ENCODE measurements at places on chromosomes 7 and 10.

GRCh38 chr10:125661431-125661940 is 21.5 kb downstream of the TEX36 start:
- DNase-seq = no peak

DNA sequence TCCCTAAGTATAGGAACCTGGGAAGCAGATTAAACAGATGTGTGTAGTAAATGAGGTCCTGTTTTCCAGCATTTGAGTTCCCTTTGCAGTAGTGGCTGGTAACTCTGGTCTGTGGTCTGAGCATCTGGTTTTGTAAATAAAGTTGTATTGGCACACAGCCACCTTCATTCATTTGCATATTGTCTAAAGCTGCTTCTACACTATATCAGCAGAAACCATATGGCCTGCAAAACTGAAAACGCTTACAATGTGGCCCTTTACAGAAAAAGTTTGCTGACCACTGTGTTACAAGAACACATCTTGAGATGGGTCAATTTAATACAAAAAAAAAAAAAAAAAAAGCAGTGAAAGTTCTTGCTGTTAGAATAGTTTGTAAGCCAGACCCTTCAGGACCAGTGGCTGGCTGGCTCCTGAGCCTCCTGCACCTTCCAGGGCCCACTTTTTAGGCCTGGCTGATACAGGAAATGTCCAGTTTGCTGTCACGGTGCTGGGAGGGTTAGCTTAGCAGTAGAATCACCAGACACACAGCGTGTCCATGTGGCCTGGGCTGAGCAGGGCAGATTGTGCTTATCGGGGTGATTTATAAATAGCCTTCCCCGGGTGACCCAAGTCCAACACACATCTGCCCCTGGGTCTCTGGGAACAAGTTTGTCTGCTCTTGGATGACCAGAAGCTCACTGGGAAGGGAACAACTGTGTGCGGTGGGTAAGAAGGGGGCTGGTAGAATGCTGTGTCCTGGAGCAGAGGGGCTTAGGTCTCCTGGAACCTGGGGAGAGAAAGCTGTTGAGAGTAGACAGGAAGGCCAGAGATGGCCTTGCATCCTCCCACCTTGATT is 1.4 kb downstream of the C10orf71 start:
- DNase-seq = no peak

DNA sequence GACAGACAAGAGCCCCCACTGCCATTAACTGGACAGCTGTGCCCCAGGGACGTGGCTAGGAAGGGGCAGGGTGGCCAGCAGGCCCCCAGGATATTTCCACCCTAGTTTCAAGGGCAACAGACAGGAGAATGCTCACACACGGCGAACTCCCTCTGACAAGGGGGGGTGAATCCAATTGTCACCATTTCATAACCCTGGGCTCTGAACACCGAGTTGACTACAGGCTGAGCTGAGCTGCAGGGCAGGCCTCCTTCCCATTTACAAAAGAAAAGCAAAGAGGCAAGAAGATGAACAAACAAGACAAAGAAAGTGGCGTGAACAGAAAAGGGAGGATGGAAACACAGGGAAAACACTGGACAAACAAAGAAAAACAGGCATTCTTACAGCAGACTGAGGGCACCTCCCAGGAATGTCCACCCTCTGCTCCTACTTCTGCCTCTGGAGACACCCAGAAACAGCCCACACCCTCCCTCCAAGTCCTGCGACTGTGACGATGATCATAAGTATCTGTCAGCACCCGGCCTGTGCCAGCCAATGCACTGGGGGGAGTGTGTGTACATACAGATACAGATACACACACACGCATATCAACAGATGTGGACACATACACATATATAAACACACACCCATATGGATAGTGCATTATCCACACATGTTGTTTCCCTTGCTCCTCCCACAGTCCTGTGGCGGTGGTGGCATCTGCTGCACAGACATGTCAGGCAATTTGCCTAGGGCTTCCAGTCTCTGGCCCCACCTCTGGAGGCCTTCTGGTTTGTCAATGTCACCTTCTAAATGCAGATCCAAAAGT is 66.2 kb downstream of the FAM53B start:
- DNase-seq = no peak

DNA sequence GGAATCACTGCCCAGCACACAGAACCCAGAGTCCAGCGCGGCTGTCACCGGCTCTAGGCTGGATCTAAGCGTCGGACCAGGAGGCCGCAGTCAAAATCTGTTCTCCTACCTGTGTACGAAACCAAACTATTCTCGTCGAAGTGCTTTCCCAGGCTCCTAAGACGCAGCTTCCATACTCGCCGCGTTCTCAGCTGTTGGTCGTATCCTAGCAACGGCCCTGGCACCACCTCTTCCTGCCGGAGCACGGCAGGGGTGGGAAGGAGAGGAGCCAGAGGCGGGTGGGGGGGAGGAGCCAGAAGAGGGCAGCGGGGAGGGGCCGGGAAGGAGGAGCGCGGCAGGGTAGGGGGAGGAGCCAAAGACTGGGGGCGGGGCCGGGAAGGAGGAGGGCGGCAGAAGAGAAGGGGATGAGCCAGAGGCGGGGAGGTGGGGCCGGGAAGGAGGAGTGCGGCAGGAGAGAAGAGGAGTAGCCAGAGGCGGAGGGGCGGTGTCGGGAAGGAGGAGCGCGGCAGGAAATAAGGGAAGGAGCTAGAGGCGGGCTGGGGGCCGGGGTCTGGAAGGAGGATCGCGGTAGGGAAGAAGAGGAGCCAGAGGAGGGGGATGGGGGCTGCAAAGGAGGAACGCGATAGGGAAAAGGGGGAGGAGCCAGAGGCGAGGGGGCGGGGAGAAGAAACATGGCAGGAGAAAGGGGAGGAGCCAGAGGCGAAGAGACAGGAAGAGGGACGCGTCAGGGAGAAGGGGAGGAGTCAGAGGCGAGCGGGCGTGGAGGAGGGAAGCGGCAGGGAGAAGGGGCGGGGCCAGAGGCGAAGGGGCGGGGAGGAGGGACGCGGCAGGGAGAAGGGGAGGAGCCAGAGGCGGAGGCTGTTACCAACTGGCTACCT is at the start of gene IQUB:
Gene IQUB, minus strand, starts transcription at position 213 of the 878 bp plus-strand sequence. CDS start 22,255 bp downstream, outside the sequence.
- DNase-seq = peak; percentile 93

DNA sequence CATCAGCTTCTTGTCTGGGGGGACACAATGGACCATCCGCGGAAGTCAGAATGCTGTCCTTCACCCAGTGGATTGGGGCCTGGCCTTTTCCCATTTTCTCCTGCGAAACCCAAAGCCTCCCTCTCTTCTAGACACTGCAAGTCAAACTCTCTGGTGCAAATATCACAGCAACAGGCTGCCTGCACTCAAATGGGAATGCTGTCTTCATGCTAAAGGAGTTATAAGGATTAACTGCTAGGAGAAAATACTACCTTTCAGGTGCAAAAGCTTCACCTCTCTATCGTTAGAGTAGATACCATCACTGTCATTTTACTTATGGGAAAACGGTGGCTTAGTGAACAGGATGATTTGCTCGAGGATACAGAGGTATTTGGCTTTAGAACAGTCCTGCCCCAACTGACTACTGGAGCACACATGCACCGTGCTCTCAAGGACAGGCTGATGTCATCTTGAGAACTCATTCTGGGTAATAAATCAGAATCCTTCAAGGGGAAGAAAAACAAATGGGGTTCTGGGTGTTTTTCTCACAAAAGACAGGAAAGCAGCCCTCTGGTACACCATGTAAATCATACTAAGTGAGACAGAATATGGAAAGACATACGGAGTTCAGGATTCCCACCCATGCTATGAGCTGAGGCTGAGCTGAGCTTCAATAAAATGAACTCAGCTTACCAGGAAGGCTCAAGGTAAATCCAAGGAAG is 100.9 kb downstream of the SAMD9 start:
- no peak for DNase-seq

DNA sequence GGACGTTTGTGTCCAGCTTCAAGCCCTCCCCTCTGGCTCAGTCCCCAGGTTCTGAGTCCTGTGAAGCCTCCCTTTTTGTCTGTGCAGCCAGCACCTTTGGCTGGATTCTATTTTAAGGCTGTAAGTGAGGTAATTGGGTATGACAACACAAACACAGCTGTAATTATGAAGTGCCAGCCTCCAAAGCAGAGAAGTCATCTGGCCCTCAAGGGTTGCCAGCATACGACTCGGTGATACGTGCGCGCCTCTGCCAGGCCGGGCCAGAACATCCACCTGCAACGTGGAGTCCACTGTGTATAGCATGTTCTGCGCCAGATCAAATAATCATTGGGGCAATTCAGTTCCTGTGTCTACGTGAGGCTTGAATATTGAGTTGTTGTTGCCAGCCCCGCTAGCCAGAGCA is 6.7 kb upstream of the FAM180A start:
- no peak for DNase-seq

GRCh38 chr10:86368987-86369386 is 2.4 kb upstream of the GRID1 start:
- no peak for DNase-seq

DNA sequence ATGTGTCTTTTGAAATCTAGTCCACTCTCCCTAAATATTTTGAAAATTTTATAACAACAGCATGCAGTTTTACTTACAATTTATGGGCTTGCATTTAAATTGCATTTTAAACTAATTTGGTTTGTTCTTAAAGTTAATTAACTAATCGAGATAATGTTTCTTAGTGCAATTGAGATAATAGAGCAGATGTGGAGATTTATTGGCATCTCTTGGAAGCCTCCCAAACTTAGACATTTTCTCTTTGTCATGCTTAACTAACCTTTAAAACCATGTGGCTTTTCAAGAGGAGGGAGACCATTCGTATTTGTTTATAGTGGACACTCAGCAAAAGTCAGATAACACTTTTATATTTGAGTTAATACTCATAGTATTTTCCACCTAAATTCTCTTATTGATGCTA is 887.0 kb upstream of the CELF2 start:
- no peak for DNase-seq

DNA sequence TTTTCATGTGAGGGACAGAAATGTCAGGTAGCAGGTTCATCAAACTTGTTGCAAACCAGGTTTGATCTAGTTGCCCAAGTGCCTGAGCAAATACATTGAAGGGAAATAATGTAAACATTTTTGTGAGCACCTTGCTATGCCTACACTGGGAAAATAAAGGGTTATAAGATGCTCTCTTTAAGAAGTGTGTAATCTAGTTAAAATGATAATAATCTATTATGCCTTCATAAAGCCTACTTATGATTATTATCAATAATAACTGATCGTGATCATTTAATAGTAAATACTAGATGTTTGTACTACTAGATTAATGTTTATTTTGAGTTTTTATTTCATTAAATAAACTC is 1.9 kb upstream of the TMEM229A start:
- no peak for DNase-seq

GRCh38 chr10:104325436-104326435 is 12.5 kb downstream of the ITPRIP start:
- DNase-seq = no peak

DNA sequence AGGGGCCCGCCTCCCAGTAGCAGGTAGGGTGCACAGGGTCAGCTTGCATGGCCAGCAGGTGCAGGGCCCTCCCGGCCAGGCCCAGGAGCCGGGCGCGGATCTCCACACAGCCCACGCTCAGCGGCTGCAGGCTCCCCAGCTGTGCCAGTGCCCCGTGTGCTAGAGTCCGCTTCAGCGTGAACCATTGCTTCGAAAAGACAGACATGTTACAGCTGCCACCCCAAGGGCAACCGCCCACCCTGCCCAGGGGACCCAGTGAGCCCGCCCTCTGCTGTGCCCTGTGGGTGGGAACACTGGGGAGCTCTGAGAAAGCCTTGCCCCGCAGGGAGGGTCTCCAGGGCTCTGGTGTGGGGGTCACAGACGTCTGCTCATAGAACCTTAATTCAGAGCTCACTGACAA is 64.3 kb upstream of the NKX6-2 start:
- no peak for DNase-seq

DNA sequence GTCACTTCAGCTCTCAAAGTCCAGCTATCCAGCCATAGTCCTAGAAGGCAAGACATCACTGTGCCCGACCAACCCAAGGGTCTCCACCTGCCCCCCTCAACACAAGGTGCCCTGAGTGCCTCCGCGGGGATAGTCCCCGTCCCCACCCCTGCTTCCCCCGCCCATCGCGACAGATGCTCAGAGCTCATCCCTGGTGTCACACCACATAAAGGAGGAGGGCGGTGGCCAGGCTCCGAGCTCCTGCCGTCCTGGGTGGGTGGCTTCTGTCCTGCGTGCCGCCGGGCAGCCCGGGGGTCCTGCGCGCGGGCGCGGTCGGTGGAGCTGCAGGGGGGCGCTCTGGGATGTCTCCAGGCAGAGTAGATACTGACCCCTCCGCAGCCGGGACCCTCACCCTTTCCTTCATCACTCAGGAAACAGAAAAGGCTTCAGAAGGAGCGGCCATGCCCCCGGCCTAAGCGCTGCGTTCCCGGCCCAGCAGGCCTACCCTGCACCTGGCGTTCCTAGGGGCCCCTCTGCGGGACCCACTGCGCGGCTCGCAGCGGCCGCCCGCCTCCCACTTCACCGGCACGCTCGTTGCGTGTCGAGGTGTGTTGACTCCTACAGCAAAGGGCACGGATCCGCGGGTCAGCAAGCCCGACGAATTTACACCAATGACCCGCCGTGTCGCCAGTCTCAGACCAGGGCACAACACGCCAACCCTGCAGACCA is 53.4 kb downstream of the ALOX5 start:
- no peak for DNase-seq

DNA sequence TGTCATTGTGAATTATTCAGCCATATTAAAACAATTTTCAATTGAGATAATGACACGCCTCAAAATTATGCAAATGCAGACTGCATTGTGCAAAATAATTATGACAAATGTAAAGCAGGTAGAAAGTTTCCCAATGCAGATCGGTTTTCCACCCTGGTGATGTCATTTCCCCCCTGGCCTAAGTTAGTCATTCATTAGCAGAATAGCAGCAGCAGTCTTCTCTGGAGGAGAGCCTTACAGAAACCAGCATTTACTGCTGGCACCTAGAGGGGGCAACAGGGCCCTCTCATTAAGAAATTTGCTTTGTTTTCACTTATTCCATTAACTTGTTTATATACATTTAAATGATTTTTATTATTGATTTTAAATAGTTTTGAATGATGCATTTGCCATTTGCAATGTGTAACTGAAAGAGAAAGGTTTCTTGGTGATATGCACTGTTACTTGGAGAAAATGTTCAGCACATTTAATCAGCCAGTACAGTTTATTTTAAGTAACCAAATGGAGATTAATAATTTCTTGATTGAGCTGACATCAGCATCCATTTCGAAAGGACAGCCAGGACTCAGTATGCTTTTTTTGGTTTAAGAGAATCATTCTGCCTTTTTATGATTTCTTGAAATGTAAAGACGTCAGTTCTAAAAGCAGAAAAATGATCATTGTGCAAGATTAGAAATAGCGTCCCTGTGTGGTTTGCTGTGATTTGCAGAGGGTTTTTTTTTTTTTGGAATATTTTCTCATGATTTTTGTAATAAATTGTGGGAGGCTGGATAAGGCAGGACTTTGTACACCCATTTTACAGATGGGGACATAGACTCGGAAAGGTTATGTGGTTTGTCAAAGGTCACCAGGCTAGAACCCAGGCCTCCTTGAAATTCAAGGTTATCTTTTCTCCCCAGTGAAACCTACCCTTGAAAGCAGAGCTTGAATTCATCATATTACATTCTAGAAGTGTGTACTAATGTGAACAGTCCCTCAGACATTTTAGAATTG is 3.5 kb downstream of the ARID5B start:
- no peak for DNase-seq

- DNase-seq = peak; percentile 9
Observed at GRCh38 chr7:43439631-43440401, 143.1 kb upstream of the STK17A start.

Data from stimulated activated CD8-positive, alpha-beta memory T cell treated with anti-CD3 and anti-CD28 coated beads, Interleukin-2, amount 100 ng/mL, for 1 hour (primary cell).